ENCODE measurements at places on chromosomes 4 and X. TPM values are rescaled to one million over a fixed set of nuclear protein-coding genes. Genes with fewer than 3 reads are reported as not detected.

- no peak for DNase-seq
Observed at GRCh38 chr4:121253961-121254360, 89.8 kb upstream of the TNIP3 start.

The ZFP92 gene
- 1.3 TPM for total RNA-seq

DNA sequence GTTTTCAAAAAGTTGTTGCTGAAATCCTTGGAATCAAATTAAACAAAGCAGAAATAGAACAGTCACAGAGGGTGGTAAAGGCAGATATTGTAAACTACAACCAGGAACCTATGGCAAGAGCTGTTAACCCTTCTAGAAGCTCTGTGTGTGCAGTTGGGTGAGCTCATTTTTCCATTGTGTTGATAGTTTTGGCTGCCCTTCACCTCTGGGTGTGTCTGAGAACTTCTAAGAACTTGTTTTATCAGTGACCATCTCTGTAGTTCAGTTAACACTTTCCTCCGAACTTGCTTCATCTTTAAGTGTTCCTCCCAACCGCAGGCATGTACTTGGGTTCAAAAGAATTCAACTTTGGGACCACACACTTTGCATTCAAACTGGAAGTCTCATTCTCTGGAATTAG, 32.7 kb downstream of the RBMX start:
- DNase-seq: no peak

The MGARP gene
- 0.13 TPM for total RNA-seq

GRCh38 chrX:49291615-49292337, 11.7 kb upstream of the GAGE10 start:
- DNase-seq: peak; percentile 39

The ART3 gene
- not detected for total RNA-seq

DNA sequence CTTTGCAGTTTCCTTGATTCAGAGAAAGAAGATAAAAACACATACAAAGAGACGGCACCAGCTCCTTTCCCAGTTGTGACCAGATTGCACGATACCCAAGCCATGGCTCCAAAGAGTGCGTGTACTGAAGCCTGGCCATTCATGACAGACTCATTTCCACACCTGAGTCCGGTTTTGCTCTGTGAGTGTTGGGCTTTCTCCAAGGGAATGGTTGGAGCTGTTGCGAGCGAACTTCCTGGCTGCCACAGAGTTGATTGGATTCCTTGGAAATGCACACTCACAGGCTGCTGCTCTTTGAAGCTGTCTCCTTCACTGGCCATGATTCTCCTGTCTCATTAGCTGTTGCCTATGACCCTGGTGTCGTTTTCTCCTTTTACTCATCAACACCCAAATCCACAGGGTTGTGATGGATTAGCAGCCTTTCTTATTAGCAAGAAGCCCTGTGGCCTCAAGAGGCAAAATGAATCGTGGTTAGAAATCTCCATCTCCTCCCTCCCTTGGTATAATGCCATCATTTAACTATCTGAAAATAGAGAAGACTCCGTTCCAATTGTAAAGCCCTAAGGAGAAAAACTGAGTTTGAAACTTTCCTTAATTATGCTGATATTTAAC, 43.9 kb upstream of the BBS12 start:
- DNase-seq: no peak

DNA sequence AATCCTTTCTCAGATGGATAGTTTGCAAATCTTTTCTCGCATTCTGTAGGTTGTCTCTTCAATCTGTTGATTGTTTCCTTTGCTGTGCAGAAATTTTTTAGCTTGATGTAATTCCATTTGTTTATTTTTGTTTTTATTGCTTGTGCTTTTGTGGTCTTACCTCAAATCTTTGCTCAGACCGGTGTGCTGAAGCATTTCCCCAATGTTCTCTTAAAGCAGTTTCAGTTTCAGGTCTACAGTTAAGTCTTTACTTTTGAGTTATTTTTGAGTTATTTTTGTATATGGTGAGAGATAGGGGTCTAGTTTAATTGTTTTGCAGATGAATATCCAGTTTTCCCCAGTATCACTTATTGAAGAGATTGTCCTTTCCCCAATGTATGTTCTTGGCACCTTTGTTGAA, 18.2 kb upstream of the SLC25A14 start:
- no peak for DNase-seq

DNA sequence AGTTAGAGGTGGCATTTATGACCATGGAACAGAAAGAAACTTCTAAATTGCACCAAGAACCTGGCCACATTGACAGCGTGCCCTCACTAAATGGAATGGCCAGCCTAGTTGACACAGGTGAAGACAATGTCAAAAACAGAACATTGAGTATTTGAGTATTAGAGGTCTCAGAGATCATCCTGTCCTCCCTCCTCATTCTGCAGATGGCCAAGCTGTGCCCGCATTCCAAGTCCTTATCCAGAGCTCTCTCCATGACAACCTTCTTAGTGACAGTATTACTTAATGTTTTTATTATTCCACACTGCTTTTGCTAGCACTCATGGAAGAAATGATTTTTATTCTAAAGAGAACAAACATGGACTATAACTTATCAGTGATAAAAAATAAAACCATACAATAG, 9.9 kb upstream of the CCDC110 start:
- DNase-seq: no peak

- DNase-seq: no peak
Observed at GRCh38 chr4:78024576-78025091, 32.5 kb upstream of the FRAS1 start.

The GPM6B gene
- 1.2 TPM for total RNA-seq

- DNase-seq: no peak
Observed at GRCh38 chr4:41140410-41140809, 73.9 kb downstream of the APBB2 start.

The CXorf49 gene
- not detected for total RNA-seq

DNA sequence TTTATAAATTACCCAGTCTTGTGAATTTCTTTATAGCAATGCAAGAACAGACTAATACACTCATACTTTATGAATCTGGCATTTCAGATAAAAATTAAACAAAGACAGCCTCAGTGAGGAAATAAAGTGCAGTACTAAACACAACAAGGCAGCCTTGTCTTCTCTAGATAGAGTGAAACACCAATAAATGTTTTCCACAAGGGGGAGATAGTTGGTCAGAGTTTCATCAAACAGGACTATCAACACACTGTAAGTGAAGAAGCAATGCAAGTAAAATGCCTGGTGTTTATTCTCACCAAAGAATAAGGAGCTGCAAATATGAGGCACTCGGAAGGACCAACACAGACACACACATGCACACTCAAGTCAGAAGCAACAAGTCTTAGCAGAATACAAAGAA, 62.8 kb downstream of the FAM9B start:
- DNase-seq: peak; percentile 53

GRCh38 chr4:83074086-83074704, 39.2 kb downstream of the COPS4 start:
- peak; percentile 78 for DNase-seq

DNA sequence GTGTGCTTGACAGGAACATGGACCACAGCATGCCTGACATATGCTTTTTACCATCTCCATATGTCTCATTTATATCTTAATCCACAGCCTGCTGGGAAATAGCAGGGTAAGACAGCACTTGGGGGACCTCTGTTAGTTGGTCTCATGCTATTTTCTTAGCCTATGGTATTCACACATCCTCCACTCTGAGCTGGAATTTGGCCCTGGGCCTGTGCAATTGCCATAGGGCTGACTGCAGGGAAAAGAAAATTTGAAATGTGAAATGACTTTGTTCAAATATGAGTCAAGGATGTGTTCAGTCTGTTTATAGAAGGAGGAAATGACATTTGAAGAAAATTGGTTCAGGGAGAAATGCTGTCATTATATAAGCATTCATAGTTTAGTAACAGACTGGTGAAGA, 9.6 kb upstream of the MAP7D3 start:
- DNase-seq: peak; percentile 67

DNA sequence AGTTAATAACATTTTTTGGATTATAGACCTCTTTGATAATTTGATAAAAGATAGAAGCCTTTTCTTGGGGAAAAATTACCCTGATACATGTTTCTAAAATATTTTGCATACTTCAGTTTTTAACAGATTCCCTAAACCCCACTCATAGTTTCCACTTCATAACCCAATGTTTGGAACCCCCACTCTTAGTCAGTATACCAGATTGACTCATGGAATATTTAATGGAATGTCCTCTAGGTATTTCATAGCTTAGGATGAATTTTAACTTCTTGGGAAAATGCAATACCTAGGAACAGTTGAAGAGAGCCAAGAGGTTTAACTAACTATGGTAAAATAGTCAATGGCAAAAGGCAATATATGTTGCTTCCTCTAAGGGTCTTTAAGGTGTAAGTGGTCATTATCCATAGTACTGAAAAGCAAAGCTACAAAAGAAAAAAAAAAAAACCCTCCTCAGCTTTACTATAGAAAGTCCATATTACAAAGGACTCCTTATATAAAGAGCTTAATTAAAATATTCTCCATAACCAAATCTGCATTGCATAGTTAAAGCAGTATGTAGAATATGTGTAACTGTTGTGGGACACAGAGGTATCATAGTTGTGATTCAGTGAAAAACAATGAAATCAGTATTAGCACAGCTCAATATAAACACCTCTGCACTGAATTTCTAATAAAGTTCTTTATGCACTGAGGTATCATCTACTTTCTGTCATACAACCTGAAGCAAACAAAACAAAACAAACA, 159.9 kb downstream of the PCDH7 start:
- DNase-seq: no peak

- peak; percentile 36 for DNase-seq
Observed at GRCh38 chr4:73257651-73258435, 755 bp downstream of the ANKRD17 start.

DNA sequence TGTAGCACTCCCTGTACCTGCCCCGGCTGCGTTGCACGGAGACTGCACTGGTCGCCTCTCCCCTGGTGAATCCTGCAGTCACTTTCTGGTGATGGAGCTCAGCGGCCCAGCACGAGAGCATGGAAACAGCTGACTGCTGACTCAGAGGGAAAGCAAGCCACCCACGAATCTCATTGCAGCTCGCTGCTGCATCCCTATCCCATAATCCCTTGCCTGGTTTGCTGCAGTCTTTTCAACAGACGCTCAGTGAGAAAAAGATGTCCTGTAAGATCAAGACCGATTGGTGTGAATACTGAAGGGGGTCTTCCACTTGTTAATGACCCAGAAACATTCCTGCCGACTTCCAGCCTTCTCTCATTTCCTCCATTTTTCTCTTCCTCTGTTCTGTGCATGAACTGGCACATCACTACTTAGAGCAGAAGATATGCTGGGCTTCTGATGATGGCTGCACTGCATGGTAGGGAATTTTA, 52.9 kb downstream of the TRIM2 start:
- no peak for DNase-seq

DNA sequence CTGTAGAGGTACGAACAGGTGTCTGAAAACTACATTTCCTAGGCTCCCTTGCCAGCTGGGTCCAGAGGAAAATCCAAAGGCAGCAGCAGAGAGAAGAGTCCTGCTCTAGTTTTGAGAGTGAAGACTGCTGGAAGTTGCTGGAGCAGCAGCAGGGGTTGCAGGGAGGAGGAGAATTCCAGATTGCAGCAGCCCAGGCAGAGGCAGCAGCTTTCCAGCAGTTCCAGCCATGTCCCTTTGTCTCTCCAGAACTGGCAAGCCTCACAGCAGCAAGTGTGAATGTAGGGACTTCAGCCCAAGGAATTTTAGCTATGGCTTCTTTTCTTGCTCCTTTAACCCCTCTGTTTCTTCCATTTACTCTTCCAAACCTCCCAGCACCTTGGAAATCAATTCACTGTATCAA, 24.1 kb upstream of the STIM2 start:
- DNase-seq: no peak

GRCh38 chr4:749698-750666, 44.4 kb downstream of the PCGF3 start:
- no peak for DNase-seq

The SLC9B1 gene
- total RNA-seq: 1.0 TPM

DNA sequence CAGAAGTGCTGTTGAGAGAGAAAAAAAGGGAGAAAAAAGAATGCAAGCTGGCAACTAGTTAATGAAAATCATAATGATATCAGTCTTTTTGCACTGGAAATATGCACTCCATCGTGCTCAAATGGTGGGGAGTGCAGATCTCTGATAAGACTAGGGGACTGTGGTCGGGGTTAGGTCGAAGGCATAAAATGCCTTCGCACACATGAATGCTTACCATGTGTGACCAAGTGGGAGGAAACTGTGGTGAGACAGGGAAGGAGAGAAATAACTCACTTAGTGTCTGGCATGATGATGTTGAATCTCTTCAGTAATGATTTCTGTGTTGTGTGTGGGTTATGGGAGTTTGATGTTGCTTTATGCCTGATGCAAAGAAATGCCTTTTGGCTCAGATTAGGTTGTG, 358.9 kb downstream of the FBXO8 start:
- no peak for DNase-seq

The ZMAT1 gene
- 0.13 TPM for total RNA-seq

GRCh38 chr4:139603576-139604410, 47.8 kb upstream of the SETD7 start:
- peak; percentile 65 for DNase-seq

The NLGN4X gene
- 0.13 TPM for total RNA-seq

DNA sequence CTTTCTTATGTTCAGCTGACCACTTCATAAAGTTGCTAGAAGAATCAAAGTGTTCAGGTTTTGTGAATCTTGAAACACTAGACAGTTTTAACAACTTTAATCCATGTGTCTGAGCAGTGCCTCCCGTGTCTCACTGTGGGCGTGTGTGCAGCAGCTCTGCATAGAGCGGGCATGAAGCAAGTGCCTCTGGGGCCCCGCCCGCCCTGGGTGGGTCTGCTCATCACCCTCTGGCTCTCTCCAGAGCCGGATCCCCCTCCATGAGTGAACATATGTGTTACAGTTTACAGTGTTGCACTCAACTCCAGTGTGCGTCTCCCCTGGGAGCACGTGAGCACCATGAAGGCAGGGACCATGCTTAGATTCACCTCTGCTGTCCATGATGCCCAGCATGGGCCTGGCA, 37.6 kb upstream of the CRMP1 start:
- DNase-seq: no peak

- no peak for DNase-seq
Observed at GRCh38 chr4:18052158-18052557, 30.6 kb upstream of the LCORL start.

The TLR1 gene
- total RNA-seq: 0.13 TPM

DNA sequence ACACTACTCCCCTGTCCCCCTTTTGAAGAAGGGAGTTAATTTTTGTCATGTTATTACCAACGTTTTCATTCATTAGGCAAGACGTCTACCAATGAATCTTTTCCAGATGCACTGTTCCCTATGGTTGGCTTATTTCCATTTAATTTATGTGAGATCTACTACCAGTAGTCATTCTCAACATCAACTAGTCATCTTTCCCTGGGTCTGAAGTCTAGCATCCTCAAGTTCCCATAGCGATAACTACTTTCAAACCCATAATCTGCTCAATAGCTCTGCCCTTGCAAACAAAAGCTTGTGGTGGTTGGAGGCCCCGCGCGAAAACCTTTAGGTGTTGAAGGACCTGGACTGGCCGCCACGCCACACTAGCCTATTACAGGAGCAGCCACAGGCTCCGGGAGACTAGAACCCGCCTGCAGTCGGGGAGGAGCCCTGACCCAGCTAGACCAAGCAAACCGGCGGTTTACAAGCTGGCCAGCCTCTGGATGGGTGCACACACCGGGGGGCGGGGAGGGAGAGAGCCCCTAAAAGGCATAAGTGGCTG, 746 bp downstream of the PPAT start:
- peak; percentile 41 for DNase-seq
